ENCODE measurements at places on chromosomes 5 and 9. TPM values are rescaled to one million over a fixed set of nuclear protein-coding genes. Genes with fewer than 3 reads are reported as not detected.

DNA sequence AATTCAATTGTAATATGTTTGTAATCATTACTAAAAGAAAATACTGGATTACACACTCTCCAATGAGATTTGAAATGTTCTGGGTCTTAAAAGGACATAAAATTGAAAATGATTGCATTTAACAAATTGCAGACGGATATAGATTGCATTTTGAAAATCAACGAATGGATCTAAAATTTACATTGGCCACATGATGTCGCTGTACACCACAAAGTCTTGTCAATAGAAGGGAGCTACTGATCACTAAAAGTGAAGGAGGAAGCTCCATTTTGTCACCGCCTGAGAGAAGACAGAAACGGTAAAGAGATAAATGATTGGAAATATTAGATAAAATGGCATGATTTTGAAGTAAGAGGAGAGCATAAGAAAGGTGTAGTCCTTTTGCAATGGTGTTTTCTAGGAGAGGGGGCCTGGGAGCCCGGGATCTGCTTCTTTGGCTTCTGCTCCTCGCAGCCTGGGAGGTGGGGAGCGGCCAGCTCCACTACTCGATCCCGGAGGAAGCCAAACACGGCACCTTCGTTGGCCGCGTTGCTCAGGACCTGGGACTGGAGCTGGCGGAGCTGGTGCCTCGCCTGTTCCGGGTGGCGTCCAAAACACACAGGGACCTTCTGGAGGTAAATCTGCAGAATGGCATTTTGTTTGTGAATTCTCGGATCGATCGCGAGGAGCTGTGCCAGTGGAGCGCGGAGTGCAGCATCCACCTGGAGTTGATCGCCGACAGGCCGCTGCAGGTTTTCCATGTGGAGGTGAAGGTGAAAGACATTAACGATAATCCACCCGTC is at the start of gene PCDHA1:
TSS of gene PCDHA1 (plus strand) at position 236 of the 782 bp plus-strand sequence.
- DNase-seq = no peak
- peaks cover 9% of the 10 kb centered on the region for H3K36me3 ChIP-seq
- no peaks in the 10 kb centered on the region for H3K4me1 ChIP-seq
- H3K4me3 ChIP-seq = no peak within 1 kb of the TSS

DNA sequence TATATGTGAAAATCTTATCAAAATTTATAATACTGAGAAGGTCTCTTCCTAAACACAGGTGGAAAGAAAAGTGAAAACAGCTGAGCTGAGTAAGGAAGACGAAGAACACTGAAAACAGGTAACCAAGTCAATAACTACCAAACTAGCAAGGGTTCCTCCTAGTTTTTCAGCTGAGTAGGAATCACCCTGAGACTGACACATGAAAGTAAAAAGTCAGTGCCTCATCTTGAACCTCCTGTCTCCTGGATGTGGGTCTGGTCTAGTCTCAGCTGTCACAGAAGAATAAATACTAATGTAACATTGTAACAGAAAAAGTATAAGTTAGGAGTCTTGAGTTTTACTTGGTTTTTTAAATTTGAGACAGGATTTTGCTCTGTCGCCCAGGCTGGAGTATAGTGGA is 121.0 kb downstream of the MEF2C start:
- H3K36me3 ChIP-seq = no peaks in the 10 kb centered on the region
- H3K27me3 ChIP-seq = peaks cover 45% of the 10 kb centered on the region
- H3K4me1 ChIP-seq = no peaks in the 10 kb centered on the region
- no peak overlapping the region for H3K4me3 ChIP-seq
- no peak overlapping the region for H3K27ac ChIP-seq

- peaks cover 1% of the 10 kb centered on the region for H3K36me3 ChIP-seq
- H3K4me1 ChIP-seq = peaks cover 59% of the 10 kb centered on the region
- H3K27ac ChIP-seq = no peak overlapping the region
These were observed 8.3 kb upstream of the RETREG1 start for GRCh38 chr5:16625096-16625495.

- DNase-seq = no peak
- no peaks in the 10 kb centered on the region for H3K27me3 ChIP-seq
- H3K36me3 ChIP-seq = no peaks in the 10 kb centered on the region
- no peak overlapping the region for H3K4me3 ChIP-seq
These were observed 123.4 kb upstream of the IFNE start for GRCh38 chr9:21605489-21605931.

DNA sequence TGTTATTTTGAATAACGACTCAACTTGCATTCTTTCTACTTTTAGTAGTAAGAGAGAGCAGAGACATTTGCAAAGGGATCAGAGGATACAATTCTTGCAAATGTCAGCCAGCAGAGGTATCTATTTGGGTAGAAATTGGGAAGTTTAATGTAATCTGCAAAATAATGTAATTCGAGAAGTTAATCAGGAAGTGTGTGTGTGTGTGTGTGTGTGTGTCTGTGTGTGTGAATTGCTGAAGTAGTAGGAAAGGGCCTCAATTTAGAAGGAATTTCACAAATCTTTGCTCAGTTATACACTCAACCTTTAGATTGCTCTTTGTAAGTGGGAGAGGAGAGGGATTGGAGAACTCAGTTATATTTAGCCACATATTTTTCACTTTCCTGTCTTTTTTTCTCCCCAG is 11.0 kb upstream of the IFNA1 start:
- no peak overlapping the region for H3K27ac ChIP-seq
- no peaks in the 10 kb centered on the region for H3K36me3 ChIP-seq
- DNase-seq = no peak
- no peak overlapping the region for H3K4me3 ChIP-seq
- H3K4me1 ChIP-seq = no peaks in the 10 kb centered on the region

DNA sequence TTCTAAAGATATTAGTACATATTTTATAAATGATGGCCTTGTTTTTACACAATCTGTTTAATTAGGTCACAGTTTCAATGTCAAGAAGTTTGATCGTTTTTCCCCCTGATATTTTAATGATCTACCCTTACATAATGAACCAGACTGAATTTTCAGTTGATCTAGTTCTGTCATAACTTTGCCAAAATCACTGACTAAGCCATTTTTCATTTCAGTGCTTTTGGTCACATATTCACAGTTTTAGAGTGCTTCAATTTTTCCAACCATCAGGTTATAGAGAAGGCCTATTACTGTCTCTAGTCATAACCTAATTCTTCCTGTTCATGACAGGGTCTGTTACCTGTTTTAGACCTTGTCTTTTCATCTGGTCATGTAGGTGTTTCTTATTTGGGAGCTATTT is 577.9 kb upstream of the PTPRD start:
- H3K4me3 ChIP-seq = no peak overlapping the region
- peaks cover 5% of the 10 kb centered on the region for H3K36me3 ChIP-seq
- no peaks in the 10 kb centered on the region for H3K4me1 ChIP-seq
- no peak overlapping the region for H3K27ac ChIP-seq
- no peaks in the 10 kb centered on the region for H3K27me3 ChIP-seq

GRCh38 chr5:133928587-133929393 is 39.6 kb downstream of the C5orf15 start:
- no peak for DNase-seq
- H3K27ac ChIP-seq = peak overlapping the region; percentile 84
- peak overlapping the region; percentile 83 for H3K4me3 ChIP-seq
- H3K36me3 ChIP-seq = peaks cover 1% of the 10 kb centered on the region

GRCh38 chr5:73103870-73104299 is 16.5 kb upstream of the TMEM171 start:
- DNase-seq = no peak
- H3K4me3 ChIP-seq = no peak overlapping the region
- peaks cover 44% of the 10 kb centered on the region for H3K27me3 ChIP-seq
- H3K4me1 ChIP-seq = no peaks in the 10 kb centered on the region
- peaks cover 2% of the 10 kb centered on the region for H3K36me3 ChIP-seq
- H3K27ac ChIP-seq = no peak overlapping the region

GRCh38 chr5:112973904-112974303 is 2.7 kb upstream of the DCP2 start:
- no peaks in the 10 kb centered on the region for H3K27me3 ChIP-seq
- no peak for DNase-seq
- no peak overlapping the region for H3K4me3 ChIP-seq
- H3K4me1 ChIP-seq = peaks cover 50% of the 10 kb centered on the region
- no peak overlapping the region for H3K27ac ChIP-seq

DNA sequence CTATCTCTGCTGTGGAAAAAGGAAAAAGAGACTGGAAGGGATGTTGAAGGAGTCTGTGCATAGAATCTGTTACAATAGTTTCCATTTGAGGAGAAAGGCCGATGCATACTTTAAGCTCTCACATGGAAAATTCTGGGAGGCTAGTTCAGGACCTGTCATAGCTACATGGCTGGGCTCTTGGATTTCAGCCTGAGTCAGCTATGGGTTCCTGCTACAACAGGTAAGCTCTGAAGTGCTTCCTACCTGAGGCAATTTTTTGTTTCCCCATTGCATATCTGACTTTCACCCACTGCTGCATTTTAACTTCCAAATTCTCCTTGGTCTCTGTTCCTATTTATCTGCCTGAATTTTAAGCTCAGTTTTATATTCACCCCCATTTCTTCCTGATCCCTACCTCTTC is 310.7 kb downstream of the RAB3C start:
- no peak overlapping the region for H3K4me3 ChIP-seq
- peaks cover 29% of the 10 kb centered on the region for H3K4me1 ChIP-seq
- no peaks in the 10 kb centered on the region for H3K36me3 ChIP-seq

The SPINK1 gene
- total RNA-seq = not detected

The SLC4A9 gene
- total RNA-seq = 0.56 TPM

The ADRB2 gene
- total RNA-seq = 0.60 TPM

The GPR150 gene
- 1.7 TPM for total RNA-seq

The NR4A3 gene
- total RNA-seq = 53.1 TPM

The SPINK4 gene
- not detected for total RNA-seq

The SNX30 gene
- 5.4 TPM for total RNA-seq

The MARCOL gene
- not detected for total RNA-seq

Measured in activated T-cell treated with anti-CD3 and anti-CD28 coated beads, Interleukin-2, amount 50 U/mL, for 72 hours (primary cell).